Activated CD4-positive, alpha-beta T cell treated with anti-CD3 and anti-CD28 coated beads, Interleukin-2, amount 50 U/mL, for 48 hours (primary cell): ENCODE measurements at places on chromosomes 16 and 17.

DNA sequence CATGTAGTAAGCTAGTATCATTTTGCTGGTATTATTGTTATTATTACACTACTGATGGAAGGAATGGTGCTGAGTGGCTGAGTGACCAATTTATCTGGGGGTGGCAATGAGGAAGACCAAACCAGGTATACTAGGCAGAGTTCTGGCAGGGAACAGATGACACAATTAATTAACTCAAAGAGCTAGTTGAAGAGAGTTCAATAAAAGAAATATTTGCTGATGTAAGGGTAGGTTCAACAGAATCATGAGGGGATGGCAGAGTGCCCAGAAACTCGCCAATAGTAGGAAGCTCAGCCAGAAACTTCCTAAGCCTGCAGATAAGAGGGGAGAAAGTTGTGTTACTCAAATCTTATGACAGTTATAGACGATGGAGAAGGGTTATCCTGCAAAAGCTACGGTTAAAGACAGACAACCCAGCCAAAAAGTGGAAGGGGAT is 352.5 kb downstream of the KCNJ2 start:
- DNase-seq: no peak

GRCh38 chr17:34503528-34504195 is 75.7 kb upstream of the TMEM132E start:
- DNase-seq: peak; percentile 11

DNA sequence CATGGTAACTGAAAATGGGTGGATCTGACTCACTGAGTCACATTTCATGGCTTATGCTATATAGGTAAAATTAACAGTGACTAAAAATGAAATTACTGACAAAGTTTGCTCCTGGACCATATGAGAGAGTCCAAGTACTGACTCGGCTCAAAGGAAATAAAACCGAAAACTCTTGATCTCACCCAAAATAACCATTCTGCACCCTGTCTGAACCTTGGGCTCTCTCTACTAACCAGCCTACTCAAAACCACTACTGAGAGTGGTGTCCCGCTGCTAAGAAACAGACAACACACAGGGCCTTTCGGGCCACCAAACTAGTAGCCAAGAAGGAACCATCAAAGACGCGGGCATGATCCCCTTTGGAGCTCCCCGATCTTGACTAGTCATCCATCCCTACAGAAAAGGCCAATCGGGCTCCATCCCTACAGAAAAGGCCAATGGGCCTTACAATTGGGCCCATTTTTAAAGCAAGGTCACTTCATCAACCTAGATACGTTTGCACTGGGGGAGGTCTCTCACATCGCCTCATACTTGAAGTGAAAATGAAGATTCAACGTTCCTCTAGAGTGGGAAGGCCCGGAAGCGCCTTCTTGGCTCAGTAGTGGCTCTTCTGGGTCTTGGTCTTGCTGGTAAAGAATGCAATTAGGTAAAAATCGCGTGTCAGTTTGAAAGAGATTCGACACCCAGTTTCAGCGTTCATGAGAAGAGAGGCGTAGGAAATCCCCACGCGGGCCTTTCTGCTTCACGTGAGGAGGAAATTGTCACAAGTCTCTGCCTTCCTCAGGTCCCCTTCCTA is 720 bp upstream of the ZPBP2 start:
- DNase-seq: peak; percentile 71

DNA sequence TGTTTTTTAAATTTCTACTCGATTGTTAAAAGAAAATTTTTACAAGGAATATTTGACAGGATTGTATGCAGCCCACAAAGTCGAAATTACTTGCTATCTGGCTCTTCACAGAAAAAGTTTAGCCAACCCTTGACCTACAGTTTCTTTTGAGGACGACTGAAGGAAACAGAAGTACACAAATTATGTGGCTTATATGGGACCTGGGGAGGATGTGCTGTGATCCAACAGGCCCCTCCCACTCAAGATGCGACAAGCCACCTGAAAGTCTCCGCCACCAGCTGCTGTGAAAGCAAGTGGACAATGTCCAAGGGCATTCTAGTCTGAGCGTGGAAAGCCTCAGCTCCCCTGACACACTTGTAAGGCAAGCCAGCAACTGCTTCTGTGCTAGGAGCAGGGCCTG is 42.4 kb upstream of the SLC25A19 start:
- no peak for DNase-seq

DNA sequence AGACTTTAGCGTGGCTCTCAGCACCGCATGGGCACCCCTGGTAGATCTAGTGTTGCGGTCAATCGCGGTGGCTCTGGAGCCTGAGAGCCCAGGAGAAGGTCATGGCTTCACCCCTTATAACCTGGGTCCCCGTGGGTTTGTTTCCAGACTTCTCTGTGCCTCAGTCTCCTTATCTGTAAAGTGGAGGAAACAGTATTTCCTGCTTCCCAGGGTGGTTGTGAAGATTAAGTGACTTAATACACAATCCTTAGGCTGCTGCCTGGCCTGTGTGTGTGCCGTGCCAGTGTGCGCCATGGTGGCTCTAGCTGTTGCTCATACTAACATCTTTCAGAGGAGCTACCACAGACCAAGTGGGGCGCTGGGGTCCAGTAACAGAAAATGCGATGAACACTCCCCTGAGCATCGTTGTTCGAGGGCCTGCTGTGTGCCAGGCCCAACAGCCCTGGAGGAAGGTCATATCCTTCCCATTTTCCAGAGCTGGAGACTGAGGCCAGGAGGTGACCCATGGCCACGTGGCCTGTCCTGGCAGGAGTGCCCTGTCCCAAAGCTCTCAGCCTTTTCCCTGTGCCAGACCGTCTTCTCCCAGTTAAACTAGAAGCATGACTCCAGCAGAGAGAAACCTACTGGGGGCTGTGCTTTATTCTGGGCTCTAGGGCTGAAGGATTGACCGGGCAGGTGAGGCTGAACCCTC is 70.1 kb downstream of the CMIP start:
- no peak for DNase-seq

DNA sequence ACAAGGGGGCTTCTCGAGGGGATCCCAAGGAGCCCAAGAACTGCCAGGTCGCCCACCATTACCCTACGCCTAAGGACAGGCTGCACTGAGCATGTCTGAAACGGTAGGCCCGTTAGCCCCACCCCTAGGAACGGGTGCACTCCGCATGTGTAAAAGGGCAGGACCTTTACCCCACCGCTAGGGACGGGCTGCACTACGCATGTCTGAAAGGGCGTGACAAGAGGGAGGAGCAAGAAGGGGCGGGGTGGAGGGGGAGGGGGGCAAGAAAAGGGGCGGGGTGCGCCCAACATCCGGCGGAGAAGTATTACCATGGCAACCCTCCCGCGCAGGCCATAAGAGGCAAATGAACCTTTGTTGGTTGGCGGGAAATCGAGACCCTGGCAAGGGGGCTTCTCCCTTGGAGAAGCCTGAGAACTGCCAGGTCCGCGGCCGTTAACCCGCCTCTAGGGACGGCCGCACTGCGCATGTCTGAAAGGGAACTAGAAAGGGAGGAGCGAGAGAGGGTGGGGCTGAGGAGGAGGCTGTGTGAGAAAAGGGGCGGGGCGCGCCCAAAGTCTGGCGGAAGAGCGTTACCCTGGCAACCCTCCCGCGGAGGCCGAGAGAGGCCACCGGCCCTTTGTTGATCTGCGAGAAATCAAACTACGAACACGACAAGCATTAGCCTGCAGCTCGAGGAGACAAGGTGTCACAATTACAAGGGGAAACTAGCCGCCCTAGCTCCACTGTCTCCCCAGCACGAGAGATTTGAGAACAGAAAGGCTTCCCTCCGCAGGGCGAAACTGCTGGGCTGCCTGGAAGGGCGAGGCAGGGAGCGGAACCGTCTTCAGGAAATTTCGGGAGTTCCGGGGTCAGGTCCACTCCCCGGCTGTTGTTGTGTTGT is 2046.8 kb downstream of the TP53TG3F start:
- no peak for DNase-seq

GRCh38 chr16:57434003-57434402 is 13.2 kb downstream of the CIAPIN1 start:
- no peak for DNase-seq

- DNase-seq: no peak
Measured at GRCh38 chr17:63364944-63365343, 81.2 kb downstream of the CYB561 start.

DNA sequence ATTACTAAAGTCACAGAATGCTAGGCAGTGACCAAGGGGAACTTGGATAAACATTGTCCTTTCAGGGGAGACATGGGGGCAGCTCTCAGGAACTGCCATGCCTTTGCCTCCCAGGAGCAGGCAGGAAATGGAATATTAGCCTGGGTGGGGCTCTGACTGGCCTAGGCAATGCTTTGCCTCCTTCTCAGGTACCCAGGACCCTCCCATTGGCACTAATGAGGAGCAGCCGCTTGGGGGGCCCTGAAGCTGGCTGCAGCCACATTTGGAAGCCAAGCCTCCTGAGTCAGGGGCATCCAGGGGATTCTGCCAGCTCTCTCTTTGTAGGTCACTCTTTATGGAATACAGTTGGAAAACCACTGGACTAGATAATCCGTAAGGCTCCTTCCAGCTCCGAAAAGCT is 5.5 kb downstream of the CPSF4L start:
- no peak for DNase-seq

- DNase-seq: no peak
Measured at GRCh38 chr16:54460263-54460860, 173.8 kb upstream of the IRX3 start.

DNA sequence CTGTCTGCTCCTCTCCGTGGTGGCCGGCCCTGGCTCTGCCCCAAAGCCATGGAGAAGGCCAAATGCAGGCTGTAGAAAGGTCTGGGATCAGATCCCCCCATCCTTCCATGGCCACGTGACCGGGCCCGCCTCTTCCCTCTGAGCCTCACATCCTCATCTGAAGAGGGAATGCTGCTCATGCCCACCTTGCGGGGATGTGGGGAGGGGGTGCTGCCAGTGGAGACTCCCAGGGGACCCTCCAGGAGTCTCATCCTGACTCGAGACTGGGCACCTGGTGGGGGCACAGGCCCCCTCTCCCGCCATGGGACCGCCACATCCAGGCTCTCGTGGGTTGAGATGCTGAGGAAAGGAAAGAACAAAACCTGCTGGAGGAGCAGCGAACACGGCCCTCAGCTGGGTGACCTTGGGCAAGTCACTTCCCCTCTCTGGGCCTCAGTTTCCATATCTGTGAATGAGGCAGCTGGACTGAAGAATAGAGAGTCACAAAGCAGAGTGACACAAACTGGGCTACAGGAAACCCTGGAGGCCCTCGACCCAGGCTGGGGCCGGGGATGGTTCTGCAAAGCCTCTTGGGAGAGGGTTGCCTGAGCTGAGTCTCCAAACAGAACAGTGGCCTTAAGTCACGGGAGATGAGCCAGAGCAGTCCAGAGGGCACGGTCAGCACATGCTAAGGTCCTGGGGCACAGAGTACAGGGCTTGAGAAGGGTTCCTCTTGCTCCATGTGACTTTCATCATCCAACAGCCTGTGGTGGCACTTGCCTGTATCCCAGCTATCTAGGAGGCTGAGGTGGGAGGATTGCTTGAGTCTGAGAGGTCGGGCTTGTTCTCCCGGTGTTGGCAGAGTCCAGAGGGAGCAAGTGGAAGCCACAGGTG is 30.1 kb downstream of the SOCS1 start:
- no peak for DNase-seq

DNA sequence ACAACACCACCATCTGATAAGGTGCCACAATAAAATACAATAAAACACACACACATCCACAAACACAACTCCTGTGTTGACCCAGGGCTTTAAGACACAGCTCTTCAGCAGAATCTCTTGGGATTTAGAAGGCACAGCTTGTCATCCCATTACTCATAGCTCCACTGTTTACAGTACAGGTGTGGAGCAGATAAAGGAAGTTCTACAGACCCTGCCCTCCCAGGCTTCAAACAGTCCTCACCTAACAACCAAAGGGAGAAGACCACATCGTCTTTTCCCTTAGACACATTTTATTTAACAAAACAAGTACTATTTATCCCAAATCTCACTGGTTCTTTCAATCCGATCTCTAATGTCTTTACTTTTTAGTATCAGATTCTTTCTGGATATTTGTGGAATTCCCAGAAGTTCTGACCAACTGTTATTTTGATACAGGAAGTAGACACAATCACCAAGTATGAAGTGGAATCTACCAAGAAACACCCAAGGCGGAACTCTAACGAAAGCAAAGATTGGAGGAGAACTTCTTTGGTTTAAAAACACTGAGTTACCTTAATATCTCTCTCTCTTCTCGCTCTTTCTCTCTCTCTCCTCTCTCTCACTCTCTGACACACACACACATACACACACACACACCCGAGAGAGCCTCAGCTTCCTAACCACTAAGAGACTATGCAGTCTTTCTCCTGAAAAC is 46.1 kb downstream of the CYTH1 start:
- no peak for DNase-seq

GRCh38 chr17:12738624-12739023 is 50.7 kb upstream of the ARHGAP44 start:
- DNase-seq: no peak

GRCh38 chr17:39357986-39358385 is 43.4 kb downstream of the FBXL20 start:
- no peak for DNase-seq

DNA sequence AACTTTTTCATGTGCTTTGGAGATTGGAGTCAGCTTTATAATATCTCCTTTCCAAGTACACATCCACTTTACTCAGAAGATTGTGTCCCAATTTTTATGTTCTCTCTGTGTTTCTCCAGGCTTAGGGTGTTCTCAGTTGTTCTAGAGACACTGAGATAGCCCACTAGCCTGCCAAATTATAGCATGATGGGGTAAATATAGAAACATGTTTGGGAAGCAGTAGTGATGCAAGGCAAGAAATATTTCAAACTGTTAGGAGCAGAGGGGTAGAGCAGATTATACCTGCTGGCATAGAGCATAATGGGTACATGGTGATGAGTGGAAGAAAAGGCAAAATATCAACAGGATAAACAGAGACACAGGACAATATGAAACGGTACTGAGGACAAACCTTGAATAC is 12.4 kb downstream of the SLFN11 start:
- DNase-seq: no peak

DNA sequence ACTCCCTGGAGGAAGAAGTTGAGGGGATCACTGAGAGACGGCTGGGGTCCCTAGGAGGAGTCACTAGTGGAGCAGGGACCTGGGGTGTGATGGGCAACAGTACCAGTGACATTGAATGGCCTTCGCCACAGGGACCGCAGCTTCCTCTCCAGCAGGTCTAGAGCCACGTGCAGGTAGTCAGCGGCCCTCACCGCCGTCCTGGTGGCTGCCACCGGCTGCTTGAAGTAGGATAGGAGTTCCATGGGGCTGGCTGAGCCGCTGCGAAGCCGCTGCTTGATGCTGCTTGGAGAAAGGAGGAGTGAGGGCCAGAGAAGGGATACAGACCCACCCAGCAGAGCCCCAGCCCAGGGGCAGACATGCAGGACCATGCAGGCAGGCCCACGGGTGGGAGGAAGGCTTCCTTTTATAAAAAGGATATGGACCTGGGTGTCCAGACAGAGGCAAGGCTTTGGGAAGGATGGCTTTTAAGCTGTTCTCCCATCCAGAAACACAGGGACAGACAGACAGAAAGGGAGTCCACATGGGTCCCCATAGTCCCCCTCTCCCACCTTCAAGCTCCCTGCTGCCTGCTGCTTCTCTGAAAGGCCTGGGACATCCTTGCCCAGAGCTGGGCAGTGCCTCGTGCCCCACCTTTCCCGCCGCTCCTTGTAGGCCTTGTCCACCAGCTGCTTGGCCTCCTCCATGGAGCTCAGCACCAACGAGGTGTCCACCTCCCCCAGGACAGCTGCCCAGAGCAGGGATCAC is 827 bp downstream of the MPO start:
- DNase-seq: no peak

- no peak for DNase-seq
Measured at GRCh38 chr17:55224746-55225145, 40.0 kb upstream of the HLF start.
